ENCODE measurements at places on chromosomes 16 and 17. TPM values are rescaled to one million over a fixed set of nuclear protein-coding genes. Genes with fewer than 3 reads are reported as not detected.
A peak's percentile ranks its signal among the peaks of the same experiment; 100 is the strongest.

DNA sequence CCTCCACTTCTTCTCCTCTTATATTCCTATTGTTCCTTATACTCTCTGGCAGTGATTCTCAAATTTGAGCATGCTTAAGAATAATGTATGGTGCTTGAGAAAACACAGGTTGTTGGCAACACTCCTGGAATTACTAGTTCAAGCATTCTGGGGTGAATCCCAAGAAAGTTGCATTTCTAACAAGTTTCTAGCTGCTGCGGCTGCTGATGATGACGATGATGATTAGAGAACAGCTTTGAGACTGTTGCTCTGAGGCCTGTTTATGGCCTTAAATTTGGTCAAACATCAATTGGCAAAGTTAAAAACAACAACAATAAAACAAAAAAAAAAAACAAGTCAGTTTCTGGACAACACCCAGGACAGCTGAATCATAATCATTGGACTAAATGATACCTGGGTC, 961.9 kb downstream of the CDH11 start:
- DNase-seq = no peak

TNFRSF17 gene
- total RNA-seq = 0.41 TPM

GRCh38 chr17:65901394-65901793, 290.5 kb downstream of the CEP112 start:
- no peak for DNase-seq

- DNase-seq = no peak
Observed at GRCh38 chr17:279331-279730, 73.3 kb downstream of the RPH3AL start.

- no peak for DNase-seq
Observed at GRCh38 chr17:82542439-82542838, 22.9 kb downstream of the FOXK2 start.

- no peak for DNase-seq
Observed at GRCh38 chr16:14418795-14419225, 211.2 kb downstream of the PARN start.

- DNase-seq = no peak
Observed at GRCh38 chr16:31005350-31006085, 4.9 kb downstream of the STX1B start.

DNA sequence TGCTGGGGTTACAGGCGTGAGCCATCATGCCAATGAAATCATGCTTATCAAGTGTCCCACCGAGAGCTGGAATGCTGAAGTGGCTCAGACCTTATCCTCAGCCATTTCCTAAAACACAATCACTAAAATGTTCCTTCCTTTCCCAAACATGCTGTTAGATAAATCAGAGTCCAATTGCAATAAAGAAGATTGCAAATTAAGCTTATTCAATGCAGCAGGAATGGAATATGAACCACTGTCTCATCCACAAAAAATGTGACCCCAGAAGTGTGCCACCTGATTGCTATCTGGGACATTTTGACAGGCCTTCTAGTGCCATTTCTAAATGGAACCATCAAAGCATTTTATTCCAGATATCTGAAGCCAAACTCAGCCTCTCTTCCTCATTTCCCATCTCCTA, 205.5 kb upstream of the CDH11 start:
- no peak for DNase-seq

- no peak for DNase-seq
Observed at GRCh38 chr16:10045947-10046346, 136.3 kb downstream of the GRIN2A start.

SMIM36 gene
- not detected for total RNA-seq

DNA sequence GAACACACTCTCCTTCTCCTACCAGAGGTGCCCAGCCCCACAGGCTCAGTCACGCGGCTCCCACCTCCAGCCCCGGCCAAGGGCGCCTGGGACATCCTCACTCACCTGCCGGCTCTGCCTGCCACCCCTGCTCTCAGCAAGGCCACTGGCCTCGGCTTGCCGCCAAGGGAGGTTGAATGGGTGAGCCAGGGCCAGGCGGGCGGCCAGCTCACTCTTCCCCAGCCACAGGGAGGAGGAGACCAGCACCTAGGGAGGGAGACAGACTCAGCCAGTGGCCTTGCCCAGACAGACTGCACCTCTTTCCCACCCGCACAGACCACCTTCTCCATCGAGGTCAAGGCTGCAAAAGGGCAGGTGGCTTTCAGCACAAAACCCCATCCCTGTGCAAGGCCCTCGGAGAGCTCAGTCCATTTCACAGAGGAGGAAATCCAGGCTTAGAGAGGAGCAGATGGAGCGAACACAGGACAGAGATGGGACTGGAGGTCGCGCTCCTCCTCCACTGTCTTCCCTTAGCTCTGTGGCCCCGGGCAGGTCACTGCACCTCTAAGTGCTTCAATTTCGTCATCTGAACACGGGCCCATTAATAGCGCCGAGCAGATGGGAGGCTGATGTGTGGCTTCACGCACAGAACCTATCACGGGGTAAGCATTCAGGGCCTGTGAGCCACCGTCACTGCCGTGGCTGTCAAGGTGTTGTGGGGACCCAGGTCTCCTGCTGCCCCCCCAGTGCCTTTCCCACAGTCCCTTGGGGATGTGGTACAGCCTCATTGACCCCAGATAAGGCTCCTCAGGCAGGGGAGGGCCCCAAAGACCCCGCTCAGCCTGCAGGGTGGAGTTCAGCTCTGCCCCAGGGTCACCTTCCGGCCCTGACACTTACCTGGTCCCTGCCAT, 56.1 kb downstream of the RMI2 start:
- peak; percentile 86 for DNase-seq

DNA sequence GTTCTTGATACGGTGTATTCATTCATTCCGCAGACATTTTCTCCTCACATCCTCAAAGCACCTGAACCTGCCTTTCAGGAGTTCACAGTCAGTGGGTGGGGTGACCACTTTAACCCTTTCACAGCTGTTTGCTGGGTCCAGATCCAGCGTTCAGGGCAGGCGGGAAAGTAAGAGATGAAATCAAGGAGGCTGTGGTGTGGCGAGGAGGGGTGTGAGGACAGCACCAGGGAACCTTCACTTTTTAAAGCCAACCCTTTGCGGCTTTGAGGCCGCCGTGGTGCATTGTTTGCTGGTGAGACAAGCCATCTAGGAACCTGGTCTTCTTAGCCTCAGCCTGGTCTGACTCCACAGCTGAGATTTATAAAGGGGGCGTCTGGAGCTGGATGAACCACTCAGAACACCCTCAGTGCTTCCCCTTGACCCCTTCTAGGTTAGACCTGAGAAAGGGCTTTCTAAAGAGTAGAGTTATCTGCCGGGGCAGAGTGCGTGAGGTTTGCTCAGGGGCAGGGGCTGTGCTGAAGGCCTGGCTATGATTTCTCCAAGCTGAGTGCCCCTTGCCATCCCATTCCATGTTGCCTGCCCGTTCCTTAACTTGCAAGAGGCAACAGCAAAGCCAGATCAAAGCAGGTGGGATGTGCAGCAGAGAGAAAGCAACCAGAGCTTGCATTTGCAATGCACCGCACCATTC, 933 bp downstream of the CCR7 start:
- DNase-seq = no peak

- DNase-seq = no peak
Observed at GRCh38 chr16:52383640-52384292, 163.2 kb downstream of the TOX3 start.

DNA sequence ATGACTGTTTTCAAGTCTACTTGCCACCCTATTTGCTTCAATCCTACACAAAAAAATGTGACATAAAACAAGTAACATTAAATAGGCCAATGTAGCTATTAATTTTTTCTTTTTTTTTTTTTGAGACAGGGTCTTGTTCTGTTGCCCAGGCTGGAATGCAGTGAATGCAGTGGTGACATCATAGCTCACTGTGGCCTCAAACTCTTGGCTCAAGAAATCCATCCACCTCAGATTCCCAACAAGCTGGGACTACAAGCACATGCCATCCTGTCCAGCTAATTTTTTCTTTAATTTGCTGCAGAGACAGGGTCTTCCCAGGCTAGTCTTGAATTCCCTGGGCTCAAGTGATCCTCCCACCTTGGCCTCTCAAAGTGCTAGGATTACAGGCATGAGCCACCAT, 29.4 kb downstream of the ANKFY1 start:
- no peak for DNase-seq

- no peak for DNase-seq
Observed at GRCh38 chr16:19330841-19331397, 45.4 kb downstream of the CLEC19A start.

DNA sequence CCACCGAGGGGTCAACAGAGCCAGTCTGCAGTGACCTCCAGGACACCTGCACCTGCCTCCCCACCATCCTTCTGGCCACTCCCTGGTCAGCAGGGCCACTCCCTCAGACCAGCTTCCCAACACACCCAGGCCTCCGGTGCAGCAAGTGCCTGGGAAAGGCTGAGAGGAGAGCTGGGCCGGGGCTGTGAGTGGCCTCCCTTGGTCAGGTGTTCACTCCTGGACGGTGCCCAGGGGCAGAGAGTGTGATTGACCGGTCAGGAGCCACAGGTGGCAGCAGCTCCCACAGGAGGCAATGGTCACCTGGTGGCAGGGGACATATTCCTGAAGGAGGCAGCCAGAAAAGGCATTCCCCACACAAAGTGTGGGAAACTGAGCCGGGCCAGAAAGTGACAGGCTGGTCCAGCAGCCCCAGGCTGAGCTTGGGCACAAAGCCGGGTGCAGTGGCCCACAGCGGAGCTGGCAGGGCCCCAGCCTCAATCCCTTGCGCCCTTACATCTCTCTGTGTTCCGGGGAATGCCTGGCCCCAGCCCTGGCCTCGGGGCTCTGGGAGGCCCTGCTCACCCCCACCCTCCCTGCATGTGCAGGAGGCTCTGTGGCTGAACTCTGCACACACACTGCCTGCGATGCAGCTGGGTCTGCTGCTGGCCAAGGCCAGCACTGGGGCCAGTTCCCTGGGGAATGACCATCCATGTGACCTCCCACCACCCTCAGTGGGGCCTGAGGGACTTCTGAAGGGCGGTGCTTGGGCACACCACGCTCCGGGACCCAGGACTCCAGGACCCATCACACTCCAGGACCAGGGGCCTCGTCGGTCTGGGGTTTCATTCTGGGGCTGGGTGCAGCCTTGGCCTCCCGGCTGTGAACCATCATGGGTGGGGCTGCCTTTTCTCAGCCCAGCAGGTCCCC, 1.2 kb upstream of the C17orf99 start:
- peak; percentile 94 for DNase-seq

DNA sequence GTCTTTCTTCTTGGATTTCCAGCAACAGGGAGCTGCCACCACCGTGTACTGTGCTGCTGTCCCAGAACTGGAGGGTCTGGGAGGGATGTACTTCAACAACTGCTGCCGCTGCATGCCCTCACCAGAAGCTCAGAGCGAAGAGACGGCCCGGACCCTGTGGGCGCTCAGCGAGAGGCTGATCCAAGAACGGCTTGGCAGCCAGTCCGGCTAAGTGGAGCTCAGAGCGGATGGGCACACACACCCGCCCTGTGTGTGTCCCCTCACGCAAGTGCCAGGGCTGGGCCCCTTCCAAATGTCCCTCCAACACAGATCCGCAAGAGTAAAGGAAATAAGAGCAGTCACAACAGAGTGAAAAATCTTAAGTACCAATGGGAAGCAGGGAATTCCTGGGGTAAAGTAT, 389.0 kb downstream of the MAF start:
- DNase-seq = no peak

DNA sequence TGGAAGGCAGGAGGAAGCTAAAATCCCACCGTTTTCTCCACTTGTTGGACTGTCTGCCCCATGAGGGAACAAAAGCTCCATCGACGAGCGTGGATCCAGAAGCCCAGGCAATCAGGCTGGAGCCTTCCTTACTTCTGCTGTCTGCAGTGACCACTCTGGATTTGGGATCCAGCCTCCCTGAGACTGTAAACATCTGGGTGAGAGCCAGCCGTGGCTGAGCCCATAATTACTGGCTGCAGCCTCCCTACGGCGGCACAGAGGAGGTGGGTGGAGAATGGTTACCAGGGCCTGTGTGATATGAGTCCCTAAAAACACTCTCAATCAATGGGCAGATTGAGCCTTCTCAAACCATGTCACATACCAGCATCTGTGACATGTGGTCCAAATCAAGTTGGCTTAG, 158.2 kb downstream of the FOXL1 start:
- no peak for DNase-seq

NLGN2 gene
- 11.7 TPM for total RNA-seq

GRCh38 chr17:55056526-55056925, 88.0 kb downstream of the STXBP4 start:
- no peak for DNase-seq

- DNase-seq = no peak
Observed at GRCh38 chr17:65629234-65629690, 67.8 kb upstream of the AXIN2 start.

GRCh38 chr17:42411905-42412679, 11.0 kb downstream of the CAVIN1 start:
- DNase-seq = no peak

DNA sequence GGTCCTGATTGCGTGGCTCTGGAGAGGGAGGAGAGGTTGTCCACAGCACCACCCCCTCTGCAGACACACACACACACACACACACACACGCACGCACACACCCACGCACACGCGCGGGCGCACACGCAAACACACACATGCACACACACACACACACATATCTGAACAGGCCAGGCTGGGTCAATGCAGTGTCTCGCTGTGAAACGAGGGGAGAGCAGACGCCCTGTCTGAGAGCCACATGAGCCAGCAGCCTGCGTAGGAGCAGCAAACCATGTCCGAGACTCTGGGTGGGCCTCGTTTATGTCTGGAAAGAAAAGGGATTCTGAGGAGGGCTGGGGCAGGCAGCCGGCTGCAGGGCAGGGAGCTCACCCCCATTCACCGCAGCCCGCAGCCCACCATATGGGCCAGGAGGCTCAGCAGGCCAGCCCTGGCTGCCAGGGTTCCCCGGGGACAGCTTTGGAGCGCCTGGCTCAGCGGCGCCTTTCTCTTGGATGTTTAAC, 93.3 kb upstream of the TNRC6C start:
- peak; percentile 40 for DNase-seq

KRTAP17-1 gene
- total RNA-seq = not detected

DNA sequence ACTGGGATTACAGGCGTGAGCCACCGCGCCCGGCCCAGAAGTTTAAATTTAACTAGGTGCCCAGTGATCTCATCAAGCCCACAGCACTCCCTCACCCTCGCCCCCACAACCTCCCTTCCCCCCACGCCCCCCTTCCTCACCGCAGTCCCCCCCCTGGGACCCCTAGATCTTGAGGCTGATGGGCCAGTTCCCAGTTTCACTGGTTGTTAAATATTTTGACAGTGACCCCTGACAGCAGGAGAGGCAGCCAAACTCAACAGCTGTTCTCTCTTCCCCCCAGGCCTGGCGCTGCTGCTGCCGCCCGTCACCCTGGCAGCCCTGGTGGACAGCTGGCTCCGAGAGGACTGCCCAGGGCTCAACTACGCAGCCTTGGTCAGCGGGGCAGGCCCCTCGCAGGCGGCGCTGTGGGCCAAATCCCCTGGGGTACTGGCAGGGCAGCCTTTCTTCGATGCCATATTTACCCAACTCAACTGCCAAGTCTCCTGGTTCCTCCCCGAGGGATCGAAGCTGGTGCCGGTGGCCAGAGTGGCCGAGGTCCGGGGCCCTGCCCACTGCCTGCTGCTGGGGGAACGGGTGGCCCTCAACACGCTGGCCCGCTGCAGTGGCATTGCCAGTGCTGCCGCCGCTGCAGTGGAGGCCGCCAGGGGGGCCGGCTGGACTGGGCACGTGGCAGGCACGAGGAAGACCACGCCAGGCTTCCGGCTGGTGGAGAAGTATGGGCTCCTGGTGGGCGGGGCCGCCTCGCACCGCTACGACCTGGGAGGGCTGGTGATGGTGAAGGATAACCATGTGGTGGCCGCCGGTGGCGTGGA, 15.6 kb downstream of the QPRT start:
- DNase-seq = no peak

KRTAP16-1 gene
- not detected for total RNA-seq

All from upper lobe of right lung (tissue), 1 donor.